ENCODE measurements at places on chromosomes 1 and 21.

DNA sequence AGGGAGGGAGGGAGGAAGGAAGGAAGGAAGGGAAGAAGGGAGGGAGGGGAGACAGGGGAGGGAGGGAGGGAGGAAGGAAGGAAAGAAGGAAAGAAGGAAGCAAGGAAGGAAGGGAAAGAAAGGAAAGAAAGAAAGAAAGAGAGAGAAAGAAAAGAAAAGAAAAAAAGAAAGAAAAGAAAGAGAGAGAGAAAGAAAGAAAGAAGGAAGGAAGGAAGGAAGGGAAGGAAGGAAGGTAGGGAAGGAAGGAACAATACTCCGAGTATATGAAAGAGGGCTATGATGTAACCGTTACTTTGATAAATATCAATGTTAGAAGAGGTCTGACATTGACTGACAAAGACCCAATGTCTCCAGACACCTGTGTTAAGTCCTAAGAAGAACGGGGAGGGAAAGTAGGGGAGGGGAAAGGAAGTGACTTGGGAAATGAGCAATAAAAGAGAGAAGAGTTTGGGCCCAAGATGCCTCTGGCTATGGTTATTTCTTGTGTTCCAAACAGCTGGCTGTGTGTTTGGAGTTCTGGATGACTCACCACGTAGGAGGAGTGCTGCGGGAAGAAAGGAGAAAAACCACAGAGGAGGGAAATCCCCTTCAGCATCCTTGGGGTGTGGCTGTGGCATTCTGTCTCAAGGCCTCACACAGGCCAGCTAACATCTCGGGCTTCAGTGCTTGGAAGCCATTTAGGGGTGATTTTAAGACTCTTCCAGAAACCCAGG is 37.0 kb upstream of the RXRG start:
- DNase-seq, result no peak

GRCh38 chr1:102772831-102773230 is 335.5 kb downstream of the COL11A1 start:
- DNase-seq, result no peak

- no peak for DNase-seq
Measured at GRCh38 chr21:44267655-44268142, 6.0 kb upstream of the DNMT3L start.

DNA sequence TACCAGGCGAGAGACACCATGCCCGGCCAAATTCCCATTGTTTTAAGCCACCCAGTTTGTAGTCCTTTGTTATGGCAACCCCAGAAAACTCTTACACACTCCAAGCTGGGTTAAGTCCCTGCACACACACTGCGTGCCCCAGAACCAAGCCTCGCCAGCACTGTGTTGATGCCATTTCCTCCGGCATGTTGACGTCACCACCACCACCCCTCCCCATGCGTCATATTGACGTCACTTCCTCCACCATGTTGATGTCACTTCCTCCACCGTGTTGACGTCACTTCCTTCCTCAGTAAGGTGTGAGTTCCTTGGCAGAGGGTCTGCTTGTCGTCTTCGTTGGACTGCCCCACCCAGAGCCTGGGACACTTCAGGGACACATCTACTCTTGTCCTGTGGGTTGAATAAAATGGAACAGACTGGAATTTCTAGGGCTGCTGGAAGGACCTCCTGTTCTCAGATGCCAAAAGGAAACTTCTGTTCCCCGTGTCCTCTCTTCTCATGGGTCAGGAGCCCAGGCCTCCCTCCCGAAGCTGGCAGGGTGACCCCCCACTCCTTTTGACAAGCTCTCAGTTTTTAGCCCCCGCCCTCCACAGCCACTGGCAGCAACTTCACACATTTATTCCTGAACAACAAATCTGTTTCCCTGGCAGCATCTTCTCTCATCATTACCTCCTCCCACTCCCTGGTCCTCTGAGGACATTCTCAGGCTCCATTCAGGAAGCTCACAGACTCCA is 643.3 kb downstream of the NPHP4 start:
- DNase-seq, result no peak

DNA sequence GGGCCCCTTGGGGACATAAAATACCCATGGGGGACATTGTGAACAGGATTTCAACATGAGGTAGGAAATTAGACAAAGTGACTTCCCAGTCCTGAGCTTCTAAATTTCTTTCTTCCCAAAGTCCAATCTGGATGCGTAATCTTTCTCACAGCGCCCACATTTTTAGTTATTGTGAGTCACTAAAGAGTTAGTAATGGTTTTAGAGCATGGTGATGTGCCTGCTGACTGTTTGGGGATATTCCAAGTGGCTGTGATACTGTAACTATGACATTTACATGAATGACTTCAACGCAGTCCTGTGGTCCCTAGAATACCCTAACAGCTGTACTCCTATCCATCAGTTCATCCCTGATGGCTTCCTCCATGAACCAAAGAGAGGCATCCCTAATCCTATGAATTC is 224.0 kb upstream of the COA6 start:
- no peak for DNase-seq

DNA sequence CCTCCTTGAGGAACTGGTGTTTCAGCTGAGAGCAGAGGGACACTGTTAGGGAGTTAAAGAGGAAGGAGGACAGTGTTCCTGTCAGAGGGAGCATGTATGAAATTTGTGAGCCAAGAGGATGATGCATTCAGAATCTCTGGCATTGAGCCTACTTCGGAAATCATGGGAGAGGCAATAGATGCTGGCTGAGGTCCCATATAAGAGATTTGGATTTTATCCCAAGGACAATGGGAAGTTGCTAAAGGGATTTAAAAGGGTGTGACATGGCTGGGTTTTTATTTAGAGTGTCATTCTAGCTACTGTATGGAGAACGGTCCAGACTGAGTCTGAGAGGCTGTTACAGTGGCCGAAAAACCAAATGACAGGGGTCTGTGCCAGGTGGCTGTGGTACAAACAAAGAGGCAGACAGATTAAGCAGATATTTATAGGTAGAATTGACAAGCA is 403.2 kb upstream of the B3GALT2 start:
- DNase-seq, result no peak

GRCh38 chr1:32716312-32717148 is 14.0 kb upstream of the SYNC start:
- no peak for DNase-seq

GRCh38 chr1:88608139-88608943 is 75.7 kb upstream of the PKN2 start:
- no peak for DNase-seq

DNA sequence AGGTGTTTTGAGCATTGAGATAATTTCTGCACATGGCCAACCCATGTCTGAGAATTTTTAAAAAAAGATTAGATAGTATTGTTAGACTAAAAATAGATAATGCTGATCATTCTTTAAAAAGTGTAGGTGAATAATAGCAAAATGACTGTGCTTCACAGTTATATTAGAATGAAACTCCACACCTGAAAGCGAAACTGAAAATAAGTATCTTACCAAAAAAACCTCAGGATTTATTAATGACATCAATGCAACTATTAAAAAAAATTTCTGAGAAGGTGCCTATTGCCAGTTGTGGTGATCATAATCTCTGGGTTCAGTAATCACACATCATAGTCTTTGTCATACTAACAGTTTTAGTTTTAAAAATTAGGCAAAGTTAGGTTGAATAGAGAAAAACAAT is 36.5 kb downstream of the PLA2G4A start:
- no peak for DNase-seq

- no peak for DNase-seq
Measured at GRCh38 chr1:171084091-171084490, 6.6 kb upstream of the FMO3 start.

DNA sequence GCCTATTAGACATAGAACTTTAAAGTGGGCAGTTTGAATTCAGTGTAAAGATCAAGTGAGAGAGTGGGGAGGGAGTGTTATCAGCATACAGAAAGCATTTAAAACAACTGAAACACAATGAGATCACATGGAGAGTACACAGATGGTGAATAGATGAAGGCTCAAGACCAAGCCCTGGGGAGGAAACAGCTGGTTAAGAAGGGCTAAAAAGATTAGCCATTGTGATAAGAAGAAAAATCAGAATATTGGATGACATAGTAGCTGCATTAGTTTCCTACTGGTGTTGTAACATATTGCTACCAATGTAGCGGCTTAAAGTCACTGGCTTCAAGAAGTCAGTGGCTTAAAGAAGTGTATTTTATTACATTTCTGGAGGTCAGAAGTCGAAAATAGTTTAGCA is 443.4 kb upstream of the RGS18 start:
- no peak for DNase-seq

GRCh38 chr1:229035054-229035747 is 235.7 kb upstream of the RAB4A start:
- DNase-seq, result no peak

DNA sequence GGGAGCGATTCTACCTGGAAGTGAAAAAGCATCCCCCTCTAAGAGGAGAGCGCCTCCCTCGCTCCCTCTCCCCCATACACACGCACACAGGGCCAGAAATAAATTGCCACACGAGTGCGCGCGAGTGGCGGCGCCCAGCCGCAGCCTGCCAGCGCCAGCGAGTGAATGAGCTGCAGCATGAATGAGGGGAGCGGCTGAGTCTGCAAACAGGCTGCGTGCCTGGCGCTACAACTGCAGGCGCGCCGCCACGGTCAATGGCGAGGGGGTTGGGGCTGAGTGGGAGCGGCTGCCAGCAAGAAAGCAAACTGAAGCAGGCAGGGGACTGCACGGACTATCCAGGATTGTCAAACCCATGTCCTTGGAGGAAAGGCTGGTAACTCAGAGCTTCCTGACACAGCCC is 2.2 kb downstream of the CAMK1G start:
- no peak for DNase-seq

DNA sequence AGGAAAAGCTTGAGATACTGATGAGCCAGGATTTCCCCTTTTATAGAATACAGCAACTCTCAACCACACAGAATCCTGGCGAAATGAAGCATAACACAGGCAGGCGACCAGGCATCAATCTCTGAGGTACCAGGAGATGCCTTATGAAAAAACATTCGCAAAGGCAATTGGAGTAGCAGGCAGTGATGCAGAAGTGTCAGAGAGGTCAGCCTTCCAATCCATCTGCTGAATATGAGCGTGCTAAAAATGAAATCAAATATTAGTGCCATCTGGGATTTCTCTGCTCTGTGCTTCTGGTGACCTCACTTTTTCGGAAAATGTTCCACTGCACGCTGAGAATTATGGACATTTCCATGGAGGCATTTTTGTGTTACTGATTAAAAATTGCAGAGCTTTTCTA is 258.8 kb downstream of the VAV3 start:
- DNase-seq, result no peak
